Right kidney (tissue), 9 donors: ENCODE measurements at places on chromosomes 5 and 9.

- DNase-seq: no peak
Measured at GRCh38 chr9:89983411-89983810, 378.6 kb downstream of the GADD45G start.

GRCh38 chr5:171855798-171856763 is 70.5 kb downstream of the SMIM23 start:
- DNase-seq: no peak

DNA sequence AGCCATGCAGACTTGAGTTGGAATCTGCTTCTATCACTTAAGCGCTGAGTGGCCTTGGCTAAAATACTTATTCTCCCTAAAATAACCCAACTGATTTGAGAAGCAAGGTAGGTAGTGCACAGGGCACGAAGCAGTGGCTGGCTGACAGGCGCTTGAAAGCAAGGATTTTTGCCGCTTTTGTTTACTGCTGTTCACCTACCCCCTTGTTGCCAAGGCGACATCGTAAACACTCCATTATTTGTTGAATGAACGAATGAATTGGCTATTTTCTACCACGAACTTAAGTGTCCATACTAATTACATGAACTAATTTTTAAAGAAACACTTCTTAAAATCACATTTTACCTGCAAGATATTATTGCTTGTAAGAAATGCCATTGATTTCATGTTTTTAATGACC is 98.0 kb downstream of the ANKH start:
- no peak for DNase-seq

GRCh38 chr5:165334201-165334600 is 1828.8 kb downstream of the MAT2B start:
- no peak for DNase-seq

- no peak for DNase-seq
Measured at GRCh38 chr9:127835991-127836516, 18.4 kb downstream of the ENG start.

DNA sequence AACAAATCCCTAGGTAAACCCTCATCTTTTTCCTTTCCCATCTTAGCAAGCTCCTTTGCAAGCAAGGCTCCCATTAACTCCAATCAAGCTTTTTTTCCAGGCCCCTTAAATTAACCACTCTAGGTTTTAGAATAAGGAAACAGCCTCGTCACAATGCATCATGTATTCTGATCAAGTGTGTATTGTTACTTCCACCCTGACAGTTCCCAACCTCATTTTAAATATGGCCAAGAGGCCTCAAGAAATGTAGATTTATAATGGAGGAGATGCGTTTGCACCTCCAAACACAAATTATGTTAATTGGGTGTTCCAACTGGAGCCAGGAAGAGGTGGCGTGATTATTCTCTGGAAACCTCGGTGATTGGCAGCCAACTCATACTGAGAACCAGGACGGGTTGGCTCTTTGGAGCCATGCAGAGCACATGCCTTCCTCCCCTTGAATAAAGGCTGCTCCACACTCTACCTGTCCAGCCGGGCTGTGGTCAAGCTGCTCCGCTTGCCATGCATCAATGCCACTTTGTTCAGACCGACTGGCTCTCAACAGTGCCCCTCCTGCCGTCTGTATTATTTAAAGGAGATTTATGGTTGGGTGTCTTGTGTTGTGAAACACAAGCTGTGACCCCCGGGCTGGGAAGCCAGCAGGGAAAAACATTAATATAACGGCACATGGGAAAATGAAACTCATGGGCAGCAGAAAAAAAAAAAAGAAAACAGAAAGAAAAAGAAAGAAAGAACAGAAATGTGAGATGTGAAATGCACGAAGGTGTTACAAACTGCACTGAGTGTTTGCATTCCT is 191.1 kb downstream of the EBF1 start:
- DNase-seq: peak; percentile 24

- no peak for DNase-seq
Measured at GRCh38 chr5:144567421-144567780, 396.7 kb downstream of the KCTD16 start.

- no peak for DNase-seq
Measured at GRCh38 chr5:147382776-147383175, 127.1 kb downstream of the DPYSL3 start.

DNA sequence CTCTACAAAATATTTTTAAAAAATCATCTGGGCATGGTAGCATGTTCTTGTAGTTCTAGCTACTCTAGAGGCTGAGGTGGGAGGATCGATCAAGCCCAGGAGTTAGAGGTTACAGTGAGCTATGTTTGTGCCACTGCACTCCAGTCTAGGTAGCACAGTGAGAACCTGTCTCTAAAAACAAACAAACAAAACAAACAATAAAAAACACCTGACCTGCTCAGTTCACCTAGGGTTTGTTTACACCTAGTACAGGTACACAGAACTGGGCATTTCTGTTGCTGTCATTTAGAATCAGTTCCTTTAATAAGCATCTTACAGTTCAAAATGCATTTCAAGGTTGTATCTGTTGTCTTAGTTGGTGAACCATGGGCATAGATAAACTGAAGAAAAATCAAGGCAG is 95.3 kb downstream of the MEGF10 start:
- DNase-seq: no peak

DNA sequence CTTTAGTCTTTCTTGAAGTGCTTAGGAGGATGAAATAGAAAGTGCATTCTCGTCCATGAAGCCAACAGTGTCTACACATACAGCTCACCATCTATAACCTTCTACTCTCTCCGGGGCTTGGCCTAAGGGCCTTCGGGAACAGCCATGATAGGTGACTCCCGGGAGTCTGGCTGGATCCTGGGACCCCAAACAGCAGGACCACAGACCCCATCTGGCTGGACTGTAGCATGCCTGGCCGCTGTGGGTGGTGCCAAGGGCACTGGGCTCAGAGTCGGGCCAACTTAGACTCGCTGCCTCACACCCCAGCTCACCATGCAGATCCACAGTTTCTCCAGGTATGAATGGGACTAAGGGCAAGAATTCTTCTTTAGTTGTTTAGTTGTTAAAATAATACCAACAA is 16.3 kb downstream of the GABBR2 start:
- DNase-seq: no peak

DNA sequence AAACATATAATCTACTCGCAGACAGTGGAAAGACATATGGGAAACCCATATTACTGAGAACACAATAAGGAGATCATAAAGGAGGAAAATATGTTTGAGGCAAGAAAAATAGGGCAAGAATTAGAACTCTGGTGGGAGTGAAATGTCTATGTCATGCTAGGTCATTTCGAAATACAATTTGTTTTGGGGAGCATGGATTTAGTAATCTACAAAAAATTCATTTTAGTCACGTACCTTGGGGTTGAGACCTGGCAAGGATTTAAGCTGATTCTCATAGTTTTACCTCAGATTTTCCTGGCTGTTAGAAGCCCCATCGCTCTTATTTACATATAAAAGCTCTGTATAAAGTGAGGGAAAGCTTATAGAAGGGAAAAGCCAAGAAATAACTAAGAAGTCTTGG is 11.5 kb upstream of the CSNK1G3 start:
- DNase-seq: no peak

GRCh38 chr5:149301744-149302380 is 30.2 kb downstream of the AFAP1L1 start:
- DNase-seq: no peak
